Chondrocyte (in vitro differentiated cells): ENCODE measurements at places on chromosomes 7 and 10. TPM values are rescaled to one million over a fixed set of nuclear protein-coding genes. Genes with fewer than 3 reads are reported as not detected.

- DNase-seq = peak; percentile 69
- H3K27ac ChIP-seq = peak overlapping the region; percentile 12
- peak overlapping the region; percentile 47 for H3K4me3 ChIP-seq
- H3K27me3 ChIP-seq = no peaks in the 10 kb centered on the region
- H3K4me1 ChIP-seq = peaks cover 46% of the 10 kb centered on the region
- H3K36me3 ChIP-seq = no peaks in the 10 kb centered on the region
Observed at GRCh38 chr10:21509341-21510240, 15.9 kb downstream of the SKIDA1 start.

Gene CDC14C
- total RNA-seq = not detected in 3 replicates

GRCh38 chr10:8221451-8221850, 167.0 kb downstream of the GATA3 start:
- no peak overlapping the region for H3K4me3 ChIP-seq
- H3K4me1 ChIP-seq = no peaks in the 10 kb centered on the region
- H3K27me3 ChIP-seq = no peaks in the 10 kb centered on the region
- no peak for DNase-seq

- H3K36me3 ChIP-seq = peaks cover 20% of the 10 kb centered on the region
- no peak overlapping the region for H3K27ac ChIP-seq
- DNase-seq = no peak
- H3K4me1 ChIP-seq = peaks cover 39% of the 10 kb centered on the region
Observed at GRCh38 chr10:87546210-87546609, 41.5 kb downstream of the MINPP1 start.

DNA sequence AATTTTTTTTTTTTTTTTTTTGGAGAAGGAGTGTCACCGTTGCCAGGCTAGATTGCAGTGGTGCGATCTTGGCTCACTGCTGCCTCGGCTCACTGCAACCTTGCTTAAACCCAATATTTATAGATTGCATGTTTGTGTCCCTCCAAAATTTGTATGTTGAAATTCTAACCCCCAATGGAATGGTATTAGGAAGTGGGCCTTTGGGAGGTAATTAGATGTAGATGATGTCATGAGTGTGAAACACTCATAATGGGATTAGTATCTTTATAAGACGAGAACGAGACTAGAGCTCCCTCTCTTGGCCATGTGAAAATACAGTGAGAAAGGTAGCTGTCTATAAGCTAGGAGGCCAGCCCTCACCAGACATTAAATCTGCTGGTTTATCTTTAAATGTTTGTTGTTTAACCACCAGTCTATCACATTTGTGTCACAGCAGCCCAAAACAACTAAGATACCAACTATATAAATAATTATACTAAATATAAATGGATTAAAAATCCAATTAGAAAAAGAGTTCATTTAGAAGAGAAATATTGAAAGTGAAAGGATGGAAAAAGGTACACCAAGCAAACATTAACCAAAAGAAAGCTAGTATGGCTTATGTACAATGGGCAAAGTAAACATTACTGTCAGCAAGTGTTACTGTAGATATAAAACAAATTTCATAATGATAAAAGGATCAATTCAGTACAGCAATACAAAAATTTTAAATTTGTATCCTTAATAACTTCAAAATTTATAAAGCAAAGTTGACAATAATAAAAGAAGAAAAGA, 9.3 kb downstream of the TCAF1 start:
- no peak overlapping the region for H3K27ac ChIP-seq
- no peaks in the 10 kb centered on the region for H3K27me3 ChIP-seq
- no peak overlapping the region for H3K4me3 ChIP-seq
- no peak for DNase-seq
- peaks cover 17% of the 10 kb centered on the region for H3K4me1 ChIP-seq

Gene RHOBTB1
- total RNA-seq = 18.6 to 19.2 TPM (median 19.0 TPM) in 3 replicates

DNA sequence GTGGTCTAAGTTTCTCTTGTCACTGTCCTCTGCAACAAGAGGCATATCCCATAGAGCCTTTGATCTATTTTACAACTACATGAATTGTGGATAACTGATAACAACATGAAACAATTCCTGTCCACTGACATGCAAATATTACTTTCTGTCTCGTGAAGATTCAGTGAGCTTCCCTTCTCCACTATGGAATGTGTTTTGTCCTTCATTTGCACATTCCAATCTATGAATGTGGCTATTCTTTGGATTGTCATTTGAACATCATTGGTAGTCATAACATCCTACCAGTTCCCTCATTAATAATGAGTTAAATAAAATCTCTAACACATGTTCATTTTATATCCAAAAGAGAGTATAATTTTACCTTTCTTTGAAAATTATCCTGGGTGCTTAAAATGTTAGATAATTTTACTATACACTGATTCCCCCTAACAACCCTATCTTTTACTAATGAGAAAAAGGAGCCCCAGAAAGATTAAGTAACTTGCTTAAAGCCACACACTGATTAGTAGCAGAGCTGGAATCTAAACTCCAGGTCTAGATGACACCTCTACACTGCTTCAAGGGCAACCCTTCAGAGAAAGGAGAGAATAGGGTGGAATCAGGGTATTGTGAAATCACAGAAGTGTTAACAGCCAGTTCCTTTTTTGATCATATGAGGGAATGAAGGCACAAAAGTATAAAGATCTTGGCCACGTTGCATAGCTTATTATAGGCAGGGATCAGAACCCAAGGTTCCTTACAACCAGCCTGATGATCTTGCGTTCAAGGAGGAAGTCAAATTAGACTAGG, 39.1 kb downstream of the PDE1C start:
- DNase-seq = no peak
- no peak overlapping the region for H3K27ac ChIP-seq
- no peak overlapping the region for H3K4me3 ChIP-seq
- H3K36me3 ChIP-seq = peaks cover 7% of the 10 kb centered on the region
- peaks cover 29% of the 10 kb centered on the region for H3K4me1 ChIP-seq

DNA sequence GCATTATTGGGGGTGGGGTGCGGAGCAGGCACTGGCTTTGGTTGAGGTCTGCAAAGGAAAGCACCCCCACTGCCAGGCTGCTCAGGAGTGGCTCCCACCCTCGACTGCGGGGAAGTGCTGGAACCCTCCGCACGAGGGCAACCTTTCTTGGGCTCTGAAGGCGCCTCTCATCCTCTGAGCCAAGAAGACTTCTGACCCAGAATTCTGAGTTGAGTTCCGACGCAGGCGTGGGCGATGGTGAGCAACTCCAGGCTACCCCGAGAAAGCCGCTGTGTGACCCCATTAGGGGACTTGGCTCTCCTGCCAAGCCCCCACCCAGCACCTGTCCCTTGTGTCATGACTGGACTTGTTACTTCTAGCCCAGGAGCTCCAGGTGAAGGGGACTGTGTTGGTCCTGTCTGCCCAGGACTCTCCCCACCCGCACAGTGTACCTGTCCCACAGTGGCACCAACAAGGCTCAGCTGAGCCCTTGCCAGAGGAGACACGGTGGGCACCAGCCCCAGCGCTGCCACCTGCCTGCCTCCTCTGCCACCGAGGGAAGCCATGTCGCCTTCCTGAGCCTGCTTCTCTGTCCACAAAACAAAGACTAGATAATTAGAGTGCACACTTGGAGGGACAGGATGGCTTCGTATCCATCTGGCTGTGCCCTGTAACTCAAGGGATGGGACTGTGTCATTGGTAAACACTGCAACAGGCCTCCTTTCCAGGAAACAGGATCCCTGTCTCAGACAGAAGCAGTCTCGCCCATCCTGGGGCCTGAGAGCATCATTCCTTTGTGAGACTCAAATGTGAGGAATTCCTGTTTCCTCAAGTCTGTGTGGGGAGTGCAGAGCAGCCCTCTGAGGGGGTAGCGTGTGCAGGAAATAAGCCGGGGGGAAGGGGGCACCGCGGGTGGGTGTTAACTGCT, 128.8 kb downstream of the LHPP start:
- H3K4me1 ChIP-seq = peaks cover 19% of the 10 kb centered on the region
- peak; percentile 65 for DNase-seq
- peaks cover 1% of the 10 kb centered on the region for H3K36me3 ChIP-seq
- no peaks in the 10 kb centered on the region for H3K27me3 ChIP-seq

Gene GHRHR
- not detected in 3 replicates for total RNA-seq

- peaks cover 13% of the 10 kb centered on the region for H3K4me1 ChIP-seq
- H3K36me3 ChIP-seq = peaks cover 15% of the 10 kb centered on the region
- peak overlapping the region; percentile 72 for H3K4me3 ChIP-seq
- no peaks in the 10 kb centered on the region for H3K27me3 ChIP-seq
Observed at GRCh38 chr7:121510302-121510701, 114.2 kb upstream of the FAM3C start.

DNA sequence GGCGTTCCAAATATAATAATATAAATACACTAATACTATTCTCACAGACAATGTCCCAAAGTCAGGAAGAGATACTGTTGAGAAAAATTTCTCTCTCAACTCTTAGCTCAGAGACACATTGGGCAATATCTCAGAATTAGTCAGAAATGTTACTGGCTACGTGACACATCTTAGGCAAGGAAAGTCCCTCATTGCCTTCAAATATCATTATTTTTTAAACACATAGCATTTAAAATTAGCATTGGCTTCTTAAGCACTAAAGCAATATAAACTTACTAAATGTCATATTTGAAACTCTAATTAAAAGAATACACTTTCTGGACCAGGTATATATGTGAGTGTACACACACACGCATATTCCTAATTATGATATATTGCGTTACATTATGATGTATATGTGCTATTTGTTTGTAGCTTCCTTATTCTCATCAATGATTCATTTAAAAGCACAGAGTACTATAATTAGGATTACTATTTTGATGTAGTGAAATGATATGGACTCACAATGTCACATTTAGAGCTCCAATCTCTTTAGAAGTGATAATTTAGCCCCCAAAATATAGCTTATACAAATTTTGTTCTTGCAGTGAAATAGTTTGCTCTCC, 255.8 kb downstream of the TWIST1 start:
- no peak overlapping the region for H3K4me3 ChIP-seq
- no peaks in the 10 kb centered on the region for H3K36me3 ChIP-seq
- DNase-seq = no peak
- no peak overlapping the region for H3K27ac ChIP-seq
- H3K4me1 ChIP-seq = peaks cover 8% of the 10 kb centered on the region

DNA sequence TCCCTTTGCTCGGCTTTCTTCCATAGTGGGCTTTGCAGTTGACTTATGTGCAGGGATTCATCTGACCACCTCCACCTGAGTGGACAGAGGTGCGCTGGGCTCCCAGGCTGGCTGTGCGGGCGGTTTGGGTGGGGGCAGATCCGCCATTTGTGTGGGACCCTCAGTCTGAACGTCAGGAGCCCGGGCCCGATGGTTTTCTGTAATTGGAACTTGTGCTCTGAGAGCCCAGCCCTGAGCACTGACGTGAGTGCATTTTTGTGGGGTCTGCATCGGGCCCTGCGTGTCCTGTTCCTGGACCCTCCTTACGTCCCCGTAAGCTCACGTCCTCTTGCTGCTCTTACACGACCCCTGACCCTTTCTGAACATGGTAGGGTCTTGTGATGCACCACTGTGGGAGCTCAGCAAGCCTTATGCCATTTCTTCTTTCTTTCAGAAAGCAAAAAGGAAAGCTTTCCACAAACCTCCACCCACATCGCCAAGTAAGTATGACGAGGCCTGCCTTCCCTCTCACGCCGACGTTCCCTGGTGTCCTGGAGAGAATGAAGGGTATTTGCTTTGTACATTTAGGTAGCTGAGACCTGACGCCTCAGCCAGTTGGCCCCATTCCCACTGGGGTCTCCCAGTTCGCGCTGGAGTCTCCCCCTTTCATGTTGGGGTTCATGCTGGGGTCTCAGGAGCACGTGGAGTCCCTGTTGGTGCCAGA, 9.9 kb downstream of the IQCE start:
- H3K27ac ChIP-seq = no peak overlapping the region
- H3K27me3 ChIP-seq = no peaks in the 10 kb centered on the region
- peaks cover 21% of the 10 kb centered on the region for H3K4me1 ChIP-seq
- no peak overlapping the region for H3K4me3 ChIP-seq
- DNase-seq = no peak

- H3K27me3 ChIP-seq = peaks cover 31% of the 10 kb centered on the region
- no peaks in the 10 kb centered on the region for H3K4me1 ChIP-seq
- DNase-seq = no peak
- H3K27ac ChIP-seq = no peak overlapping the region
- H3K4me3 ChIP-seq = no peak overlapping the region
Observed at GRCh38 chr7:67631476-67631875, 634.8 kb downstream of the TYW1 start.

DNA sequence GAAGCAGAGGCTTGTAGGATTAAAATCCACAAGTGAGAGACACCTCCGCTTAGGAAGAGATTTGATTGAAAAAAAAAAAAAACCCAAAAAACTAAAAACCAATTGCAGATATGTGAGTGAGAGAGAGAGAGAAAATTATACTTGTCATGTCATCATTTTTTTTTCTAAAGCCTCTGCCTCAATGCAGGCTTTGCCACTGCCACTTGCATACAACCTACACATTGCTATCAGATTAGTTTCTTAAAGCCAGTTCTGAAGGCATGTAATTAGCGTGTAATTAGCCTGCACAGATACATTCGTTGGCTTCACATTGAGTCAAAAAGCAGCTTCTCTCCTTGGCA, 86.1 kb upstream of the MTPN start:
- H3K4me3 ChIP-seq = no peak overlapping the region
- peaks cover 10% of the 10 kb centered on the region for H3K27me3 ChIP-seq
- no peak for DNase-seq
- H3K27ac ChIP-seq = no peak overlapping the region
- peaks cover 2% of the 10 kb centered on the region for H3K4me1 ChIP-seq
- H3K36me3 ChIP-seq = no peaks in the 10 kb centered on the region

DNA sequence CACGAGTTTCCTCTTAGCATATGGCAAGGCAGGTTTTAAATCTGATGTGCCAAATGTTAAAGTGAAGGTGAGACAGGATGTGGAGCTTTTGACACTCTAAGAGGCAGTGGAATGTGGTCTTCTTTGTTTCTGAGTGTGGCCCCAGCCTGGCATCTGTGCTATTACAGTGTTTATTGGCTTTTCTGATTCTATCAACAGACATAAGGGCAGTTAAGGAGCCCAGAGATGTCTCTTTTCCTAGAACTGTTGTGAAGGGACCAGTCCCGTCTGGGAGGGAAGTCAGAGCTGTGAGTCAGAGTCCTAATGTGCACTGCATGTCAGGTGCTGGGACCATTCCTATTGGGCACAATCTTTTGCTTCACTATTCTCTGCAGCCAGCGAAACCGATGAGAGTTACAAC, 32.5 kb downstream of the TRUB1 start:
- H3K36me3 ChIP-seq = peaks cover 4% of the 10 kb centered on the region
- DNase-seq = no peak
- H3K27ac ChIP-seq = peak overlapping the region; percentile 49
- peaks cover 28% of the 10 kb centered on the region for H3K4me1 ChIP-seq
- no peaks in the 10 kb centered on the region for H3K27me3 ChIP-seq
- no peak overlapping the region for H3K4me3 ChIP-seq

- no peaks in the 10 kb centered on the region for H3K36me3 ChIP-seq
- H3K27ac ChIP-seq = no peak overlapping the region
- H3K4me3 ChIP-seq = no peak overlapping the region
- no peaks in the 10 kb centered on the region for H3K4me1 ChIP-seq
Observed at GRCh38 chr7:36611703-36612102, 112.6 kb downstream of the AOAH start.

GRCh38 chr7:84113286-84113685, 81.3 kb downstream of the SEMA3A start:
- no peaks in the 10 kb centered on the region for H3K27me3 ChIP-seq
- H3K27ac ChIP-seq = peak overlapping the region; percentile 25
- H3K4me1 ChIP-seq = peaks cover 19% of the 10 kb centered on the region
- no peak for DNase-seq
- no peaks in the 10 kb centered on the region for H3K36me3 ChIP-seq

Gene FAM237B
- not detected in 3 replicates for total RNA-seq

GRCh38 chr7:103539875-103540274, 93.9 kb upstream of the SLC26A5 start:
- H3K27me3 ChIP-seq = peaks cover 23% of the 10 kb centered on the region
- H3K4me3 ChIP-seq = no peak overlapping the region
- no peak overlapping the region for H3K27ac ChIP-seq
- peaks cover 10% of the 10 kb centered on the region for H3K4me1 ChIP-seq
- H3K36me3 ChIP-seq = no peaks in the 10 kb centered on the region

Gene LOXL4
- 1.7 to 3.2 TPM (median 1.9 TPM) in 3 replicates for total RNA-seq

GRCh38 chr10:68492118-68492517, 20.3 kb upstream of the DNA2 start:
- H3K4me3 ChIP-seq = no peak overlapping the region
- peaks cover 26% of the 10 kb centered on the region for H3K36me3 ChIP-seq
- H3K4me1 ChIP-seq = no peaks in the 10 kb centered on the region
- DNase-seq = no peak
- H3K27ac ChIP-seq = no peak overlapping the region
